ENCODE measurements at places on chromosomes 2 and 18.

GRCh38 chr2:190811811-190812210, 68.8 kb upstream of the GLS start:
- no peak for DNase-seq

DNA sequence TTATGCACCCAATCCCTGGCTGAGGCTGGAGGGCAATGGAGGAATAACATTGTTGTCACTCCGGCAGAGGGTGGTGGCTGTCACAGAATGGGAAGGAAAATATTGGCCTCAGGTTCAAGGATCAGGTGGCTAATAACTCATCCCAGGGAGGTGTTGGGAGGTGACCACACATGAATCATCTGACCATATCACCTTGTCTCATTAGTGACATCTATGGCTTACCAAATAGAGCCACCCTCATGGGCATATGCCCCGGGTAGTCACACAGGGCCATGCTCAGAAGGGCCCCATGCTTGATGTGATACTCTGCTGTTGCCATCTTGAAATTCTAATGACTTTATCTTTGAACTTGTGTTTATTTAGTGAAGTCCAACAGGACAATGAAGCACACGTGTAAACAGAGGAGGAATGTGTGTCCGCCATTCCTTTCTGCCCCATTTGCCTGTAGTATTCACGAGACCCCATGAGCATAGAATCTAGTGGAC, 27.5 kb upstream of the HK2 start:
- DNase-seq: no peak

DNA sequence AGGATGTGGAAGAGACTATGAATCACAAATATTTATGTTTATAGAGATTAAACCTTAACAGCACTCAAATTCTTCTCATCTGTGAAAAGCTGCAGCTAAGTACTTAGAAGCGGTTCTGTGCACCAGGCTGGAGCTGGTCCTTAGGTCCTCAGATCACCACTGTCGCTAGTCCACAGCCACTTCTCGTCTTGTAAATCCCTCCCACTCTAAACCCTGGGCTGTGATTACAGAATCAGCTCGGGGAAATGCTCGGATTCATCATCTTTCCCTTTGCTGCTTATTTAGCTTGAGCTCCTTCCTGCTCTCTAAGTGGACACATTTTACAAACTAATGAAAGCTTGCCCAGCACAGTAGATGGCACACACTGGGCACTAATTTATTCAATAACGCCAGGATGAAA, 61.7 kb downstream of the RNF152 start:
- no peak for DNase-seq

DNA sequence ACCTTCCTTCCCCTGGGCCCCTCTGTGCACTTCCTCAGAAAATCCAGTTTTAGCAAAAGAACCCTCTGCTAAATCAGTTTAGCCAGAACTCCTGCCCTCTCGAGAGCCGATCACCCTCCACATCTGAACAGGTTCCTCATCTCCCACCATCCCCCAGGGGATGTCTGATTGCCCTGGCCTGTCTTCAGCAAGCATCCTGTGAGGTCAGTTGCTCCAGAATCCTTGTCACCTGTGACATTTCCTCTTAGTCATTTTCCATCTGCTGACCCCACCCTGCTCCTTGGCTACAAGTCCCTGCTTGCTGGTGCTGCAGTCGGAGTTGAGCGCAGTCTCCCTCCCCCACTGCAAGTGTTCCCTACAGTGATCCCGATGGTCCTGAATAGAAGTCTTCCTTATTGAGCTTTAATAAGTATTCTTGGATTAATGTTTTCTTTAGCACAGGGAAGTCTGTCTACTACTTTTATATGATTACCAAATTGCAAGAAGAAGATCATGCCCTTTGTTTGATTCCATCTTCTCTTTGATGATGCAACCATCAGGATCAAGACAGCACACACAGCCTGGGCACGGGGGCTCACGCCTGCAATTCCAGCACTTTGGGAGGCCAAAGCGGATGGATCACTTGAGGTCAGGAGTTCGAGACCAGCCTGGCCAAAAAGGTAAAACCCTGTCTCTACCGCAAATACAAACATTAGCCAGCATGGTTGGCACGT, 30.9 kb upstream of the UBE2F start:
- no peak for DNase-seq

DNA sequence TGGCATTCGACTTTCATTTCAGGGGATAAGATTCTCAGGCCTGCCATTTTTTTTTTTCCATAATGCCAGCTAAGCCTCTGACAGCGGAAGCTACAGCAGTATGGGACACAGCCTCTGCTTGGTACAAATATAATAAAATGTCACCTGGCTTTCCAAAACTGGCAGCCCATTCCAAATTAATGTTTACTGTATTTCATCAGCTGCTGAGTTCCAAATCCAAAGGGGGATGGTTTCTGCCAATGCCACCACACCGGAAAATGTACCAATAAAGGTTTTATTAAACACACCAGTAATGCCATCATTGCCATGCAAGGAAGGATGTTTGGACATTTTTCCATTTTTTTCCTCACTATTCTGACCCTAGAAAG, 275.8 kb upstream of the CCDC68 start:
- no peak for DNase-seq

DNA sequence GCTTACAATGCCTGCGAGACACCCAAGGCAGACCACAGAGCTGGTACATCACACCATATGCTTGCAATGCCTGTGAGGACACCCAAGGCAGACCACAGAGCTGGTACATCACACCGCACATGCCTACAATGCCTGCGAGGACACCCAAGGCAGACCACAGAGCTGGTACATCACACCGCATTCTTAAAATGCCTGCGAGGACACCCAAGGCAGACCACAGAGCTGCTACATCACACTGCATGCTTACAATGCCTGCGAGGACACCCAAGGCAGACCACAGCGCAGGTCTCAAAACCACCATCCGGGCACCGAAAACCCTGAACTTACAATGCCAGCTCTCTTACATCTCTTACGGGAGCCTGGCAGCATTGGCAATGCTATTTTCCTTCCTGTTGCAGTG, 799.6 kb downstream of the GALR1 start:
- DNase-seq: no peak

- no peak for DNase-seq
Measured at GRCh38 chr2:14354231-14354630, 278.3 kb upstream of the LRATD1 start.

GRCh38 chr2:63300835-63301234, 250.2 kb downstream of the OTX1 start:
- peak; percentile 20 for DNase-seq

- no peak for DNase-seq
Measured at GRCh38 chr2:26670171-26670570, 22.4 kb upstream of the KCNK3 start.

GRCh38 chr2:31335921-31336585, 78.5 kb downstream of the XDH start:
- no peak for DNase-seq

- no peak for DNase-seq
Measured at GRCh38 chr2:74461187-74462053, 3.2 kb downstream of the WBP1 start.

- no peak for DNase-seq
Measured at GRCh38 chr18:78699499-78699898, 280.1 kb upstream of the SALL3 start.

- DNase-seq: no peak
Measured at GRCh38 chr2:127193164-127193966, 26.7 kb downstream of the CYP27C1 start.

DNA sequence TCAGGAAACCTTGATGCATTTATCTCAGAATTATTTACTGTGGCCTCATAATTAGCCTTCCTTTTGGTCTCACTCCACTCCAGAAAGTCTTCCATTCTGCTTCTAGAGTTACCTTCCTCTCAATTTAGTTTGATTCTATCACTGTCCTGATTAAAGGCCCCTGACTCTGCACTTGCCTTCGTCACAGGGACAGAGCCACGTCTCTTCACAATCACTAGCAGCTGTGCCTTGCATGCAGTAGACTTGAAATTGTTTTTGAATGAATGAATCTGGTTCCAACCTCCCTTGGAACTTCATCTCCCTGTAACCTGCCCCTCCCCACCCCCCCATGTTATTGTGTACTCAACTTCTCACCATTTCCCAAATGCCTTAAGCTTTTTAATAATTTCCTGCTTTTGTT, 52.4 kb downstream of the OSBPL6 start:
- DNase-seq: no peak
